ENCODE measurements at places on chromosomes 2 and 18.
A peak's percentile ranks its signal among the peaks of the same experiment; 100 is the strongest.

GRCh38 chr2:174176898-174177297 is 71.4 kb downstream of the OLA1 start:
- no peak for DNase-seq

- DNase-seq = no peak
Observed at GRCh38 chr2:2306878-2307277, 24.2 kb downstream of the MYT1L start.

DNA sequence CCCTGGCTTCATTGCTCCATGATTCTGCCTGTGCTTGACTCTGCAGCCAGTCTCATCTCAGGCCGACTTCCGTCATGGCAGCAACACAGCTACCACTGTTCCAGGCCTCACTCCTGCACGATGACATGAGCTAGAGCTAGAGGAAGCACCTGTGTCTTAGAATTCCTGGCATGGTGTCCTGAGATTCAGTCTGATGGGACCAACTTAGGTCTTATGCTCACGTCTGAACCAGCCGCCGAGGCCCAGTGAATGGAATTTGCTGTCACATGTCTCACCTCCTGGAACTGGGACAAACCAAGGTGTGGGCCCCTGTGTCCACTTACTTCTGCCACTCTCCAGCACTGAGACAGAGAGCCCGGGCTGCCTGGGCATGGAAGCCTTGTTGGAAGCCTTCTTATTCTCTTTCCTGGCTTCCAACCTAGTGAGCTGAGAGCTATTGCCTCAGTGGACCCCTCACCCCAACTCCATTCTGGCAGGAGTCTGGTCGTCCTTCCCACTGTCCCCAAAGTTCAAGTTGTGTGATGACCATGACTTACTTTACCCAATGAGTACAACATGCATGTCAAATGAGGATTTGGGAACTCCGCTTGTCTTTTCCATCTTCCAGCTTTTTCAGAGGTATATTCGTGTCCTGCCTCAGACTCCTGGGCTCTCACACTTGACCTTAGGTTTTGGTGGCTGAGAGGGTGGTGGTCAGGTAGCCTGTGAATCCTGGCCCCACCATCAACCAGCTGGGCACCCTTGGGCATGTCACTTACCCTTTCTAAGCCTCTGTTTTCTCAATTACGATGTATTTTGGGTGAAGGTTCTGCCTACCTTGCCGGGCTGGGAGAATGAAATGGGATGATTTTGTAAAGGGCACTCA is 39.1 kb upstream of the HS6ST1 start:
- no peak for DNase-seq

- no peak for DNase-seq
Observed at GRCh38 chr2:173424886-173425285, 70.2 kb downstream of the CDCA7 start.

DNA sequence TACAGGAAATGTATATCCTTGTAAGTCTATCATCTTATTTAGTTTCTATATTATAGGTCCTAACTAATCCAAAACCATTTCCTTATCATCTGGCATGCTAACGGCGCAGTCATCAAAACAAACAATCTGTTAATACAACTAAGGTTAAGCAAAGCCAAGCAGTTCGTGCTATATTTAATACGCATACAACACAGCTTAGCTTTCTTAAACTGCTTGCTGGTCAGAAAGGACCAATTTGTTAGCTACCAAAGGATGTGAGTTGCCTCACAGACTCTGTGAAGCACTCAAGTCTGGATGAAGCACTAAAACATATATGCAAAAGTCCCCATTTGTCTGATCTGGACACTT is 67.0 kb downstream of the ZEB2 start:
- DNase-seq = no peak

DNA sequence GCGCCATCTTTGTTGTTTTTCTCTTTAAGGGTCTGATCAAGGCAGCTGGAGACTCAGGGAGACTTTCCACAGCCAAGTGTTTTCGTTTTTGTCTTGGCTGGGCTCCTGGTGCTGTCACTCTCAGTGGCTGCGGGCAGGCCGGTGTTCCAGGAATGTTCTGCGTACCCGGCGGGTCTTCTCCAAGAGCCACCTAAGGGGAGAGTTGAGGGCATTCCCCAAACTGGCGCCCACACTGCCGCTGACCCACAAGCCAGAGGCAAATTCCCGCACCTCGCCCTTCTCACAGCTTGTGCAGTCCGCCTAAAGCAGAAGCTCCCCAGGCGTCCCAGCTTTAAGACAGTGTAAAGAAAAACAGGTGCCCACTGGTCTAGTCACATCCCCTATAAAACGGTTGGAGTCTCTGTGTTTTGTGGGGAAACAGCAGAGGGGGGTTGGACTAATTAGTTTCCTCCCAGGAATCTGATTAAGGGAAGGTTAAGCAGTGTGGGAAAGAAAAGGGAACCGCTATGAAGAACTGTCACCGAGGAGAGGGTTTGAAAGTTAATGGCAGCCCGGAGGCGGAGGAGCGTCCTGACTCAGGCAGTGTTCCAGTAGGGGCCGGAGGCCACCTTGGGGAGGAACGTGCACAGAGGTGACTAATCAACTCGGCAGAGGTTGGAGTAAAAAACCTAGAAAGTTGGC is 224.5 kb downstream of the SLC4A3 start:
- no peak for DNase-seq

- DNase-seq = no peak
Observed at GRCh38 chr2:149132901-149133300, 94.4 kb downstream of the LYPD6B start.

GRCh38 chr2:32502941-32503340 is 124.9 kb upstream of the TTC27 start:
- DNase-seq = no peak

GRCh38 chr2:157691695-157692094 is 63.0 kb upstream of the ACVR1C start:
- no peak for DNase-seq

DNA sequence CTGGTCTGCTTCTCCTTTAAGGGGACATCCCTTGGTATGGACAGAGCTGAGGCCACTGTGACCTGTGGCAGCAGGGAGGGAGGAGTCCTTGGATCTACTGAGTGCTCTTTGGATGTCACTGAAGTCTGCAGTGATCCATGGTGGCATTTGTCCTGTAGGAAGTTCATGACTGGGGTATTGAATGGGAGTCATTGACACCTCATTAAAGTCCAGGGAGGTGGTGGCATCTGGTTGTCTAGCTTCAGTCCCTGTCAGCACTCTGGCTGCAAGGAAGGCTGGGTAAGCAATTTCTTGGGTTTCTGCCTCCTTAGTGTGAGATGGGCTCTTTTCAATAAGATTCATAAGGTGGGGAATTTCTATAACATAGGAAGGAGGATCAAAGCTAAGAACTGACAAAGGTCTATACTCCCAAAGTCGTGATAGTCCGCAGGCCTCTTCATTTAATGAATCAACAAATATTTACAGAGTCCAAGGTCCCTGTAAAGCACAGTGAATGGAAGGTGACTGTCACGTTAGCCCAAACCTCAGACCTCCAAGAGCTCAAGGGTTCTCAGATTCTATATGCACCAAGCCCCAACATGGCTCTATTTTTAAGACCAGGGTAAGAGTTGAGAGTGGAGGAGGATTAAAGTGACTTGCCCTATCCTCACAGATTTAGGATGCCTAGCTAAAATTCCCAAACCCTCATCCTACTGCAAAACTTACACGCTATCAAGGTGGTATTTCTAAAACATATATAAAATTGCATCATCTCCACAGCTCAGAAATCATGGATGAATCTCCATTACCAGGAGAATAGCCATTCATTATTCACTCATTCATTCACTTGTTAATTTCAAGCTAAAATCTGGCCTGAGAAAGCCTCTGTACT is 40.2 kb downstream of the THNSL2 start:
- no peak for DNase-seq

DNA sequence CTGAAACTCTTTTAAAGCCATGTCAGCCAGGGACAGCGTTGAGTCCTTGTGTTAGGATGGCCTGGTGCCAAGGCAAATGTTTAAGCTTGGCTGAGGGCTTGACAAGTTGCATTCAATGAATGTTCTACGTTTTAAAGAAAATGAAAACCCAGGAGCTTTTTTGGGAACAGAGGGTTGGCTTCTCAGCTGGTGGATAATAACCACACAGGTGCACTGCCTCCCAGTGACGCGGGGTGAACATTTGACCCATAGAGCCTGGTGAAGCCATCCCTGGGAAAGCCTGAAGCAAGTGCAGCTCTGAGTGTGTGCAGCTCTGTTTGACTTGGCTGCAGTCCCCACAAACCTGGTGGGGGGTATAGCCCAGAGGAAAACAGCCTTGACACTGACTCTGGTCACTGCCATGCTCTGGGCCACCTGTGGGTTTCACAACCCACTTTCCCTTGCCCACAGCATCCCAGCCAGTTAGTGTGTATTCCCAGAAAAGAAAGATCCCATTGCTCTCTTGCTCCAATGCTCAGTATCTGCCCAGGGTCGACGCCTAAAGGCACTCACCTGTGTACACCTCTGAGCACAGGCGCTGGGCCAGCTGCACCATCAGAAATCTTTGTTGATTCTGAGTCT is 874.9 kb downstream of the RNF144A start:
- no peak for DNase-seq

- DNase-seq = no peak
Observed at GRCh38 chr18:57437766-57438671, 2.8 kb downstream of the ONECUT2 start.

- DNase-seq = no peak
Observed at GRCh38 chr18:28174181-28174905, 2.6 kb downstream of the CDH2 start.

DNA sequence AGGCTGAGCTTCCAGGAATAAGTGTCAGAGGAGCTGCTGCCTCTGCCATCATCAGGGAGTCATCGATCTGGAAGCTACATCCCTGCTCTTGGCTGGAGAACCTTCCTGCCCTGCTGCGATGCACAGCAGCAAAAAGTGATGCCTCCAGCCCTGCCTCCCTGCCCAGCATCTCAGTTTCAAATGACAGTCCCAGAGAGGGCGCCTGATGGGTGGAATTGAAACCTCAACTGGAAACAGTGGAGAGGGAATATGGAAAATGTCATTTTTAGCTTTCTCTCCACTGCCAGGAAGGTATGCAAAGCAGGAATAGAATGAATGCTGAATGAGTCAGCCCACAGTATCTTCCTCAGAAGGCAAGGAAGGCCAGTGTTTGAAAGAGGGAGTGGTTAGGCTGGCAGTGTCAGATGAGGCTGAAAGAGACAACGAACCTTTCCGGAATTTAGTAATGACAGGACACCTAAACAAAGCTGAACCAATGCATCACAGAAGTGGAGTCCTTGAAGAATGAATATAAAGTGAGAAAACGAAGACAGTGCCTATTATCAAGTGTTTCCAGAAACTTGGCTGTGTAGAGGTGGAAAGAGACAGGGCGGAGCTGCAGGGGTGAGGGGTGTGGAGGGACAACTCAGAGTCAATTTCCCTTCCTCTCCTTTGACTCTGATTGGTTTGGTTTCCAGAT is 153.9 kb upstream of the NDUFV2 start:
- DNase-seq = no peak

- no peak for DNase-seq
Observed at GRCh38 chr2:222298311-222299150, at the start of gene PAX3. TSS of gene PAX3 (minus strand) at chr2:222298998. CDS start at chr2:222298615, 383 bp downstream.

- DNase-seq = no peak
Observed at GRCh38 chr2:20999906-21000645, 43.8 kb downstream of the APOB start.

- DNase-seq = no peak
Observed at GRCh38 chr2:211159972-211160371, 603.6 kb downstream of the CPS1 start.

DNA sequence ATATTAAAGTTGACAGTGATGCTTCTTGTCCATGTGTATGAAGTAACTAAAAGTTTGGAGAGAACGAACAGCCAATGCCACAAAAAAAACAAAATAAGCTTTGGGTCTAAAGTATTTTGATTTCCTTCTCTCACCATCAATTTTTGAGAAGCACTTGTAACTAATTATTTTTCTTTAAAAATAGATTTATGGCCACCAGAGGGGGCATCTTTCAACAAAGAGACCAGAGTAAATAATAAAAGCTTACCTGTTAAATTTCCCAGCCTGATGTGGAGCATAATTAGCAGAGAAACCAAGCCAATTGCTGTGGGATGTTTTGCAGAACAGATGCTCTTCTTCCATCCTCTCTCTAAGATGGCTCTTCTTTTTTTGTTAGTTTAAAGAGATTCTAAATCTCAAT is 29.0 kb downstream of the LINC00305 start:
- DNase-seq = no peak

- DNase-seq = no peak
Observed at GRCh38 chr2:8137801-8138200, 544.1 kb upstream of the ID2 start.

DNA sequence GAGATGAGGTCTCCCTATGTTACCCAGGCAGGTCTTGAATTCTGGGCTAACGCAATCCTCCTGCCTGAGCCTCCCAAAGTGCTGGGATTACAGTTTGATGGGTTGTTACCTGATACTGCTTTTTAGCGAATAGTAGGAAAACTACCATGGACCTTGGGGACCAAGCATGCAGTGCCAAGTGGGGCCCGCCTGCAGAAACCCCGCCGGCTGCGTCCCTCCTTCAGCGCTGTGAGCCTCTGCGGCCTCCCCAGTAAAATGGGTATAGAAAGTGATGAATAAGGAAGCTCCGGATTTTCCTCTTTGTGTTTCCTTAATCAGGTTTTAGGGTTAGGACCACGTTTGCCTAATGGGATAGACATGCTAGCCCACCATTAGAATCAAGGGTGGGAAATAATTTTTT is 30.4 kb downstream of the RAMP1 start:
- no peak for DNase-seq

- DNase-seq = no peak
Observed at GRCh38 chr2:22691666-22692065, 693.3 kb upstream of the KLHL29 start.

DNA sequence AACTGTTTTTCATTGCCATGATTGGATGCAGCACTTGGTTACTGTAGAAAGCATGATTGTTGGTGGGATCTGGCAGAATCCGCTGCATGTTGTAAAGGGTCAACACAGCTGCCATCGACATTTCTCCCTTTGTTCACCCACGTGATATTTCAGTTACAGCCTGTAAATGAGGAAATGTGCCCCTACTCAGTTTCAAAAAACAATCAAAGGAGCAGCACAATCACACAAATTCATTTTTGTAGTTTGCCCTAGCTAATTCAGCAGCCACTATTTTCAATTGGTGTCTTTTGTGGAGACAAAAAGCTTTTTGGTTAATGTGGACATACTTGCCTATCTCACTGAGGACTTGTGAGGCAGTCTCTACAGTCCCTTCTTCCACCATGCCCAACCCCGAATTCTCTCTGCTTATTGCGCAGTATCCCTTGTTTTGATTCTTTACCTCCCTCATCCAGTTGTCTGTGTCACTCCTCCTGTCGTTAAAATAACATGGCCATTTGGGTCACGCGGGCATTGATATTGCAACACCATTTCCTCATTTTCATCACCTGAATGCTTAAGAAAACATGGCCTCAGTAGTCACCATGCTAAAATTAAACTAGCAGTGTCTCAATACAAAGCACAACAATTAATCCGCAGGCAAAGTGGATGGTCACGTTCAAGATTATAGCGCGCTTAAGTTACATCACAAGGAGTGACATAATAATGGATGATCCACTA is 6.4 kb upstream of the PROC start:
- DNase-seq = no peak

DNA sequence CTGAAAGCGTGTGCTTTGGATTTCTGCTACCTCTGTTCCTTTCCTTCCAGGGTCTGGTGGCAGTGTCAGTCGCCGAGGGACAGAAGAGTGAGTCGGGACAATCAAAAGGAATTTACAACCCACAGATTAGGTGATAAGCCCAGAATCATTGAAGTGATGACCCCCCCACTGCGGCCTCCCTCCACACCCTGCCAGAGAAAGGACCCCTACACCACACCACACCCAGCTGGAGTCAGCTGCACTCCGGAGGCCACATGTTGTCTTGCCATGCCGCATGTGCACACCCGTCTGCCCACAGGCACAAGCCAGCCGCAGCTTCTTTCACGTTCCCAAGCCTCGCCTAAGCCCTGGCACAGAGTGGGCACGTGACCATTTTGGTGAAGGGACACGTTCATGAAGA is 366.8 kb upstream of the SALL3 start:
- no peak for DNase-seq

GRCh38 chr18:63213331-63213900 is 106.2 kb downstream of the BCL2 start:
- DNase-seq = peak; percentile 41
